ENCODE measurements at places on chromosomes 12 and 14.

GRCh38 chr12:85568395-85569103 is 267.7 kb downstream of the RASSF9 start:
- no peak for DNase-seq

DNA sequence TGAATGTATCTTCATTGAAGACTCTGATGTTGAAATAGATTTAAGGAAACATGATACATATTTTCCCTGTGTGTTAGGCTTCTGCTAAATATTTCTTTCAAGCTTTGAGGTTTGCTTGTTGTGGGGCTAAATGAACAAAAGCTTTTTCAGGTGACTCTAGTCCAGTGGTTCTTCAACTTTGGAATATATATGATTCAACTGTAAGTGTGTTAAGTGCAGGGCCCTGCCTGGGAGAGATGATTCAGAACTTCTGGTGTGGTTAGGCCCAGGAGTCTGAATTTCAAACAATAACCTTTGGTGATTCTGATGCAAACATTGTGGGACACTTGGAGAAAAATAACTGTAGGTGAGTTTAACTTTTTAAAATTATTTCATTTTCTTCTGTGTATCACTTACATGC is 93.0 kb downstream of the TRHDE start:
- DNase-seq, result no peak

- no peak for DNase-seq
These were observed 93.6 kb upstream of the TMTC2 start for GRCh38 chr12:82593143-82593542.

GRCh38 chr12:4383304-4383865 is 3.9 kb upstream of the FGF23 start:
- no peak for DNase-seq

DNA sequence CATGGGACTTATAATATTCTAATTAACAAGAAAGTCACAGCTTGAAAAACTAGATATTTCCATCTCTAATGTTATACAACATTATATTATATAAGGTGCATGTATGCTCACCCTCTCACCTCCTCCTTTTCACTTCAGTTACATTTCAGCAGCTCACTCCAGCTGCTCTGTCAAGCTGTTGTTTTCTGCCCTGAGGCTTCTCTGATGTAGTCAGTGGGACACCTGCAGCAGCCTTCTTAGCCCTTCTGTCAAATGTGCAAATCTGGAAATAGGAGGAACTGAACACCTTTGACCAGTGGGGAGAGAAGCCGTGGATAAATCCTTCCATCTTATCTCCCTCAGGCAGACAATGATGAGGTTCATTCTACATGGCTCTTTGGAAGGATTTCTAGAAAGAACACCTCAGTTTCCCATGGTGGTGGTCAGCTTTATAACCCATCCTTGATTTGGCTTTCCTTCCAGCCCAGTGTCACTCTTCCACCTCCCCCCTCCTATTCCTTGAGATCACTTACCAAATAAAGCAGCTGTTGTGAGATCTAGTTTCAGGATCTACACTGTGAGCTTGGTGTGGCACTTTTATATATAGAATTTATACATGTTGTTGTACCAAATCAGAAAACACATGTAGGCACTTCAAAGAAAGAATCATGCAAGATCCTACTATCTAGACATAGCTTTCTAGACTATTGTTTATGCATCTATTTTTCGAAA is 79.6 kb upstream of the STK38L start:
- DNase-seq, result no peak

Data from GM12891 (cell line).